ENCODE measurements at places on chromosomes 4 and X.
A peak's percentile ranks its signal among the peaks of the same experiment; 100 is the strongest.

GRCh38 chrX:69366183-69366582 lies 137.9 kb upstream of the NALF2 start:
- no peak for DNase-seq

- DNase-seq: no peak
Measured at GRCh38 chr4:100833906-100834305, 316.1 kb upstream of the EMCN start.

- no peak for DNase-seq
Measured at GRCh38 chr4:113003841-113004240, 45.6 kb upstream of the ANK2 start.

DNA sequence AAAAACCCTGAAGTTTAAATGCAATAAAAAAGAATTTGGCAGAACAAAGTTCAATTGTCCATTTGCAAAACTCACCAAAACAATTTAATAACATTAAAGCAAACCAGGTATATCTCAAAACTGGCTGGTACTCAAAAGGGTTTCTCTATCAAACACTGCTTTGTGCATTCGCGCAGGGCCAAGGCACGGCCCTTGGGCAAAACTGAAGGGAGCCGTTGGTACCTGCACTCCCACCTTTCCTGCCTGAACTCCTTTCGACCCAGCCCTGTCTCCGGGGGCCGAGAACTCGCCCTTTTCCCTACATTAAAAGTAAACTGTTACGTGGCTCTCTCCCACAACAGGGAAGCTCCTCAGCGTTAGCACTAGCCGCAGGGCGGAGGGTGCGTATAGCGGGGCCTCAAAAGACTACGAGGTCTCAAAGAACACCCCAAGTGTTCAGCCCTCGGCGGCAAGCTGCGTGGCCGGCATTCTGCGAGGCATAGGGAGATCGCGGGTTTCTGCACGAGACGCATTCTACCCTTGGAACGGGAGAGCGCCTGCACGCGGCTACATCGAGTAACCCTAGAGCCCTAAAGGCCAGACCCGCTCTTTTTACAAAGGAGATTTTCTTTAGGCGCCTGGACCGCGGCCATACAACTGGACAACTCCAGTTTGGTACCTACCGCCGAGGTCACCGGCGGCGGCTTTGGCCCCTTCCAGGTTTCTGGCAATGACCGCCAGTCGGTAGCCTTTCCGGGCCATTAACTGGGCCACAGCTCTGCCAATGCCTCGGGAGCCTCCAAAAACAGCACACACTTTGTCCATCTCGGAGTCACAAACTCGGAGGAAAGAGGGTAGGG lies 550 bp downstream of the CBR4 start:
- peak; percentile 73 for DNase-seq

DNA sequence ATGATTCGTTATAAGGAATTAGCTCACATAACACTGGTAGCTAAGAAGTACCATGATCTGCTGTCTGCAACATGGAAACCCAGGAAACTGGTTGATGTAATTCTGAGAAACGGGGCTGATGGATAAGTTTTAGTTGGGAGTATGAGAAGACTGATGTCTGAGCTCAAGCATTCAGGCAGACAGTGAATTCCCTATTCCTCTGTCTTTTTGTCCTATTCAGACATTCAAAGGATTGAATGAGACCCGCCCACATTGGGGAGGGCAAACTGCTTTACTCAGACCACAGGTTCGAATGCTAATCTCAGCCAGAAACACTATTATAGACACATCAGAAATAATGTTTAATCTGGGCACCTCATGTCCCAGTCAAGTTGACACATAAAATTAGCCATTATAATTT lies 515.5 kb downstream of the STPG2 start:
- no peak for DNase-seq

DNA sequence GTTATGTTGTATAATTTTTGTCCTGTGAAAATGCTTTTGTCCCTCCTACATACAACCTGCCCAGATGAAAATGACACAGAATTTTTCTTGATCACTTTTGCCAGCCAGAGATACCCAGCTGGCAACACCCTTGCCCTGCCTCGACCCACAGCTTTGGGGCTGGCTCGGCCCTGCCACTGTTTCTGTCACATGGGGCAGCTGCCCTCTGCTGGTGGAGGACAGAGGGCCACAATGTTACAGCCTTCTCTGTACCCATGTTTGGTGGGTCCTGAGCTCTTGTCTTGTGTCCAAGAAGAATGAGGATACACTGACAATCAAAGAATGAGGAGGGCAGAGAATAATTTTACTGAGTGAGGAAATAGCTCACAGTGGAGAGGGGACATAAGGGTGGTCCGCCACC lies 31.1 kb downstream of the BMP15 start:
- no peak for DNase-seq

GRCh38 chr4:139144161-139144859 lies 32.7 kb downstream of the ELF2 start:
- peak; percentile 29 for DNase-seq

- DNase-seq: no peak
Measured at GRCh38 chr4:20338841-20339240, 87.1 kb downstream of the SLIT2 start.

GRCh38 chr4:189143263-189143952 lies 797.3 kb upstream of the FRG1 start:
- no peak for DNase-seq

GRCh38 chr4:155639704-155640523 lies 26.7 kb upstream of the GUCY1A1 start:
- DNase-seq: no peak

DNA sequence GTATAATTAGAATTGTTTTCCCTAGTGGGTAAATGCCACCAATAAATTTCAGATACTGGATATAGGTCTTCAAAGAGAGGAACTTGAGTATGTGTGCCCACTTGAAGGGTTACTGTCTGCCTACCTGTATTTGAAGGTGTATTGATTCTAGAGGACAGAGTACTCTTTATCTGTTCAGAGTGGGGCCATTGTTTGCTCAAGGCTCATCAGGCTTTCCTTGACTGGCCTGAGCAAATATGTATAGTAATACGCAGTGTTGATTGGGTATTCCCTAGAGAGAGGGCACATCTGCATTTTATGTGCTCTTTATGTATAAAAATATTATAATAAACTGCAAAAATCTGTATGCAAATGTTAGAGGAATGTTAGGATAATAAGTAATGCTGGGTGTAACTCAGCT lies 23.7 kb downstream of the RP2 start:
- DNase-seq: no peak

- no peak for DNase-seq
Measured at GRCh38 chr4:7330811-7331681, 103.7 kb downstream of the PSAPL1 start.

DNA sequence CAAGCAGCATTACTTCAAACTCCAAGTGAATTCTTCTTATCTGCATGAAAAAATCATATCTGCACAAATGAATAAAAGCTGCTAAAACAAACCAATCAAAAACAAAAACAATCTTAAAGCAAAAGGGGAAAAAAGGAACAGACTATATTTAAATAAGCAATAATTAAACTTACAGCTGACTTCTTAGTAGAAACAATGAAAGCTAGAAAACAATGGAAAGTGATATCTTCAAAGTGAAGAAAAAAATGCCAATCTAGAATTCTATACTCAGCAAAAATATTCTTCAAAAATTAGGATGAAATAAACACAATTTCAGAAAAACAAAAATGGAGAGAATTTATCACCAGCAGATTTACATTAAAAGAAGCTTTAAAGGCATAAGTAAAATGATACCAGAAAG lies 20.0 kb downstream of the STBD1 start:
- DNase-seq: no peak

DNA sequence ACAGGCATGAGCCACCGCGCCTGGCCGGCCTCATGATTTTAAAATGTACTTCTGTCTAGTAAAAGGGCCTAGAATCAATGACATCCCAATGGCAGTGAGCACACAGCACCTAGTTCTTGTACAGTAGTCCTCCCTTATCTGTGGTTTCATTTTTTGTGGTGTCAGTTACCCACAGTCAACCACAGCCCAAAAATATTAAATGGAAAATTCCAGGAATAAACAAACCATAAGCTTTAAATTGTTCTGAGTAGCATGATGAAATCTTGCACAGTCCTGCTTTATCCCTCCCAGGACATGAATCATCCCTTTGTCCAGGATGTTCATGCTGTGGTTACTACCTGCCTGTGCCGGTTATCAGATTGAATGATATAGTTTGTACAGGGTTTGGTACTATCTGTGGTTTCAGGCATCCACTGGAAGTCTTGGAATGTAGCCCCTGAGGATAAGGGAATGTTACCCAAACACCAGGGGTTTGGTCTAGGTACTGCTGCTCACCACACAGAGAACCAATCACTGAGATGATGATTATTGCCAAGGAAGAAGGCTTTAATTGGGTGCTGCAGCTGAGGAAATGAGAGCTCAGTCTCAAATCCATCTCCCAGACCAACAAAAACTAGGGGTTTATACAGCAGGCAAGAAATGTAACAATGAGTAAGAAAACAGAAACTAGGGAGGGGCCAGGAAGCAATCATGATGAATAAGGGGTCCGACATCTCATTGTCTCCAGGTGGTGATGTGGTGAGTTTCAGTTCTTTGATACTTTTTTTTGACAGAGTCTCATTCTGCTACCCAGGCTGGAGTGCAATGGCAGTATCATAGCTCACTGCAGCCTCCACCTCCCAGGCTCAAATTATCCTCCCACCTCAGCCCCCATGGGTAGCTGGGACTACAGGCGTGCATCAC lies 16.2 kb upstream of the FHL1 start:
- no peak for DNase-seq

DNA sequence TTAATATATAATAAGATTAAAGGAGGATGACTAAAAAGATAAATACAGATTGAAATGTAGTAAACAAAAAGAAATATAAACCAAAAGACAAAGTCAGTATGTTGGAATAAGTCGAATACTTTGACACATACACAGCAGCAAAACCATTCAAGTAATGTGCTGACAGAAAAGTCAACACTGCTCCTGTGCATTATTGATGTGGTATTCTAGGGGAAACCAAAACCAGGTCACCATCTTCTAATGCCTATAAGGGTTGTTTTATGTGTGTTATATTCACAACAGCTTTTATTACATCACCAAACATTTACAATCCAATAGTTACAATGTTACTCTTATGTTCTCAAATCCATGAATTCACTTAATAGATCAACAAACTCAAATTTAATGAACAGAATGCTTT lies 111.8 kb upstream of the DKK2 start:
- DNase-seq: no peak

DNA sequence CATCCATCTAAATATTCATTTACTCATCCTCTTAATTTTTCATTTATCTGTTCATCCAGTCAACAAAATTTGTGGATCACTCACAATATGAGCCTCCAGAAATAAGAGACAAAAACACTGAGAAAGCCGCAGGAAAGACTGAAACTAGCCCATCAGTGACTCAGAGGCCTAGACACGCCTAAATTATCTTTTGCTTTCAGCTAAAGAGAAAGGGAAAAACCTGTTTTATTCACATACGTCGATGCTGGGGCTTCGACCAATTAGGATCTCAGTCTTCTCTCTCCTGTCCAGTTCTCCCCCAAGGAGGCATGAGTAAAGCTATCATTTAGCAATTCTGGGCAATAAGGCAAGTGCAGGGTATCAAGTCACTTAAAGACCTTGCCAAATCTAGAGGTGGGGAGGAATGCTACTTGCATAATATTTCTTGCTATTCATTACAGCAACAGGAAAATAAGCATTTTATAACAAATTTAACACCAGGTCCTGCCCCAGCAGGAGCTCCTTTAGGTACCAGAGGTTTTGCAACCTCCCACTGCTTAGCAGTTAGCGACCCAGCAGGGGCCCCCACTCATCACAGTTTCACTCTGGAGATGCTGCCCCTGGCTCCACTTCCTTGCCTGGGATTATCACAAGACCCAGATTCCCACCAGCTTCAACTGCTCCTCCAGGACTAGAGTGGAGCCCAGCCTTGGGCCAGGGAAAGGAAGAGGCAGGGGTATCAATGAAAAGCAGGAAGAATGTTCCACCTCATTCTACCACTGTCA lies 30.1 kb upstream of the TMEM154 start:
- no peak for DNase-seq

- peak; percentile 5 for DNase-seq
Measured at GRCh38 chr4:141307241-141307689, 86.6 kb downstream of the ZNF330 start.

GRCh38 chr4:152479428-152480026 lies 56.4 kb downstream of the FBXW7 start:
- no peak for DNase-seq

DNA sequence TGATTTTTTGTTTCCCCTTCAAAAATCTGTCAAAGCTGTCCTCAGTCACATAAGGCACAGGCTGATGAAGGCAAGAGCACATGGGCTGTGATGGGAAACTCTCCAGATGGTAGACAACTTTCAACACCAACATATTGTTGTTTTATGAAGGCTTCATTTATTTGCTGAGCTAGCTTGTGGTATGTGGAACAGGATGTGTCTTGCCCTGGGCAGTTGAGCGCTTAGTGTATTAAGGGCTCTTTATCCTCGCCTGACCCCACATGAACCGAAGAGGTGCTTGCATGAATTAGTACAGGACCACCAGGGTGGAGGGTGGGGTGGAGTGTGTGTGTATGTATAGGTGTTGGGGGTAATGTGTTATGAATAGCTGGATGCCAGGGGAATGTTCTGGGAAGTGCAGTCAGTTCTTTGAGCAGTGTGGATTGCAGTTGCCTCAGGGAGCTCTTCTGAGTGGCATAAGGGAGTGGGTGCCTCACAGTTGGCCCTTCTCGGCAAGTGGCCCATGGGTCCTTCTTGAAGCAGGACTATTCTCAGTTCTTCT lies 103.1 kb downstream of the PHEX start:
- no peak for DNase-seq

DNA sequence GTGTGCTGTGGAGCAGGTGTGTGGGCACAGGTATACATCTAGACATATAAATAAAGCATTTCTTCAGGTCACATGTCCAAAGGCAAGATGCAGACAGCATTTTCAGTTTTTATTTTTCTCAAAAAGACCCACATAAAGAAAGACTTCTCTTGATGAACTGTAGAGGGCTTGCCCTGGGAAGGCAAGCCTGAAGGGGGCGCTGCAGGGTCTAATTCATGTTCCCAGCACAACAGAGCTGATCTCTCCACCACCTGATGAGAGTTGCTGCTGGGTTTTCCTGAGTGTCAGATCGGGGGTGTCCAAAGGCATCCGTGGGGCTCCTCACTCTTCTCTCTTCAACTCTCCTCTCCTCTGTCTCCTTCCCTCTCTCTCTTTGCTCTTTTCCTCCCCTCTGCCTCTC lies 26.6 kb downstream of the ADRA2C start:
- DNase-seq: no peak

DNA sequence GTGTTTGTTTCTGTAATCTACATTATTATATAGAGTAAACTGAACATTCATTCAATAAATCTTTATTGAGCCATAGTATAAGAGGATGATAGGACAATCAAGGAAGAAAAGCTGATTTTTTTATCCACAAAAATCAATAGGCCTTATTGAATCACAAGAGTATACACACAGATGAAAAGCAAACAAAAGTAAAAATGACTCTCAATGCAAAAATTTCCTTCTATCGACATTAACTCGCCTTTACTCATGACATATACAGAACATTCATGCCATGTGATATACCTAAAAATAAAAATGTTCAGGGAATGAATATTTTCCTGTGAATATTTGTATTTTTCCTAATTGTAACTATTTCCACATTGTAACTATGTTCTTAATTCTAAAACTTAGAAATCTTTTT lies 161.2 kb downstream of the LRBA start:
- no peak for DNase-seq

GRCh38 chr4:82782626-82783345 lies 15.8 kb downstream of the SCD5 start:
- no peak for DNase-seq
